ENCODE measurements at places on chromosomes 11 and 22. TPM values are rescaled to one million over a fixed set of nuclear protein-coding genes. Genes with fewer than 3 reads are reported as not detected.
A peak's percentile ranks its signal among the peaks of the same experiment; 100 is the strongest.

The FZD4 gene
- 214 TPM for total RNA-seq

The SAA1 gene
- total RNA-seq, result 0.98 TPM

The FERMT3 gene
- 6.5 TPM for total RNA-seq

The VSIG10L2 gene
- total RNA-seq, result not detected

The MYEOV gene
- total RNA-seq, result not detected

The CD6 gene
- total RNA-seq, result not detected

The SLC22A12 gene
- total RNA-seq, result not detected

The OR52E8 gene
- not detected for total RNA-seq

- DNase-seq, result no peak
These were observed 29.9 kb downstream of the SERPINH1 start for GRCh38 chr11:75591966-75592365.

DNA sequence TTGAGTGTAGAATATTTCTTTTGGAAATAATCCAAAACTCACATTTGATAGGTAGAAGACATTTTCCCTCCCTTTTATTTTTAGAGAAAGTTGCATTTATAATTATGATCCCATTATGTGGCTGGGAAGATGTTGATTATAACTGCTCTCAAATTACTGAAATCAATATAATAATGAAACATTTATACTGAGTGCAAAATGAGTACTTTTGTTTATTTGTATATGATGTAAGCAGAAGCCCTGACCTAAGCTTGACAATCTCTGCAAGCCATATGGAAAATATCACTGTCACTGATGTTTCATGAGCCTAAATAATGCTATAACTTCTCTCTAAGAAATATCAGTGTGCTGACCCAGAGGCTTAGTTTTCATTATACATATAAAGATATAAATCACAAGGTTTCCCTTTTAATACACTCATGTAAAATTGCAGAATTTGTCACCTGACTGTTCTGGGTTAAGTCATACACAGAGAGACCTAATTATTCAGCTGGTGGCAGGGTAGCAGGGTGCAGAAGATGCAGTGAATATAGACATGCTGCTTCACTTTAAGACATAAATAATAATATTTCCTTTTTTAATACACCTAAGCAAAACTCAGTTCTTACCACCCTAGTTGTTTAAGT is 99.2 kb downstream of the BBOX1 start:
- no peak for DNase-seq

DNA sequence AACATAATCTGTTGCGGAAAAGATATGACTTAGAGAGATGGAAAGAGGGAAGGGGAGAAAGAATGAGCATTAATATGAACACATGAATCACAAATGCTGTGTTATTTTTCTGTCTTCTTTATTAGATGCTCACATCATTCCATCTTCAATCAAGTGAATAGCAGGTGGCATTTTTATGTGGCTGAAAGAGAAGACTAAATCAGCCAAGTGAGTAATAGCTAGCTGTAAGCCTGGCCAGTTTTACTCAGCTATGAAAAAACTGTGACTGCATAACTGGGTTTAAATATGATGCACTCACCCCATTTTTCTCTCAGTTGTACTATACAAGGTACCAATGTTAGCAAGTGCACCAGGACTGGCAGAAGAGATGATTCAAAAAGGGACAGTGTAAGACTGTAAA is 571.1 kb downstream of the JRKL start:
- no peak for DNase-seq

- no peak for DNase-seq
These were observed 26.2 kb downstream of the PRR14L start for GRCh38 chr22:31723723-31724122.

- peak; percentile 24 for DNase-seq
These were observed 87.3 kb downstream of the PACS1 start for GRCh38 chr11:66157182-66157864.

- DNase-seq, result no peak
These were observed 30.9 kb downstream of the POLR3H start for GRCh38 chr22:41513391-41513790.

GRCh38 chr11:84260862-84261261 is 974.7 kb upstream of the CCDC90B start:
- DNase-seq, result no peak

DNA sequence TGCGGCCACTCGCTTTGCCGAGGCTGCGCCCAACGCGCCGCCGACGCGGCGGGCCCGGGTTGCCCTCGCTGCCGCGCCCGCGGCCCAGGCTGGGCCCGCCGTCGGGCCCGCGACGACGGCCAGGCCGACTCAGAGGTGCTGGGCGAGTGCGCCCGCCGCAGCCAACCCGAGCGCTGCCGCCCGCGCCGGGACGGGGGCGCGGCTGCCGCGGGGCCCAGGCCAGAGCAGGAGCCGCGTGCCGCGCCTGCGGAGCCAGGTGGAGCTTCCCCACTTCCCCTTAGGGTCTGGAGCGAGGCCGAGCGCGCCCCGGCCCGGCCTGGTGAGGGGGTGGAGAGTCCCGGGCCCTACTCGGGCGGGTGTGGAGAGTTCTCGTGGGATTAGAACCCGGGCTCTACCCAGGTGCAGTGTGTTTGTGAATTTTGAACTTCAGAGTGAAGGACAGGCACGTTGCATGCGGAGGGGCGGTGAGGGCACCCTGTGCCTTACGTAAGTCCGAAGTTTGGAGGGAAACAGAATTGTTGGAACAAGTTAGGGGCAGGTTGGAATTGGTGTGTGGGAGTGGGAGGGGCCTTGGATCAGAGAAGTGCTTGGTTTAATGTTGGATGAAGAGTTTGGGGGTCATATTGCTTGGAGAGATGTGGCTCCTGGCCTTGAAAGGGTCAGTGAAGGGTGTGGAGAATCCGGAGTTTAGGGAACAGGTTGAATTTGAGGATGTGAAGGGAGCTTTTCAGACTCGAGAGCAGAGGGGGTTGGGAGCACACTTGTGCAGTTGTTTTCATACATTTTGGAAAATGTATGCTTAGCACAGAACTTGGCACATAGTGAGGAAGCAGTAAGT is 697 bp downstream of the RNF169 start:
- peak; percentile 68 for DNase-seq

- DNase-seq, result no peak
These were observed 38.8 kb downstream of the PDE2A start for GRCh38 chr11:72635309-72635915.

DNA sequence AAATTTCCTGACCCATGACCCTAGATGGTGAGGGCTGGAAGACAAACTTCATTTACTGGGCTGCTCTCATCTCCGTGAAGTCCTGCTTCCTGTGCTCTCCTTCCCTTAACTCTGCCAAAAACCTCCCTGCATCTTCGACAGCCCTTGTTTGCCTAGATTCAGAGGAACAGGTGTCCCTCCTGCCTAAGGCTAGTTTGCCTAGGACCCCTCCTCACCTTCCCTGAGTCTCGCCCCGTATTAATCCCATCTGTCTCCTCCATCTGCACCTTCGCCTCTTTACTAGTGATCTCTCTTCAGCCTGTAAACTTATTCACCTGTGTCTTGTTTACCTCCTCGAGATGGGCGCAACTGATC is 33.1 kb downstream of the EIF3F start:
- DNase-seq, result peak; percentile 9

- no peak for DNase-seq
These were observed 725.2 kb downstream of the DLG2 start for GRCh38 chr11:84901991-84902390.

GRCh38 chr22:36702842-36703215 is 723 bp downstream of the CACNG2 start:
- DNase-seq, result no peak

DNA sequence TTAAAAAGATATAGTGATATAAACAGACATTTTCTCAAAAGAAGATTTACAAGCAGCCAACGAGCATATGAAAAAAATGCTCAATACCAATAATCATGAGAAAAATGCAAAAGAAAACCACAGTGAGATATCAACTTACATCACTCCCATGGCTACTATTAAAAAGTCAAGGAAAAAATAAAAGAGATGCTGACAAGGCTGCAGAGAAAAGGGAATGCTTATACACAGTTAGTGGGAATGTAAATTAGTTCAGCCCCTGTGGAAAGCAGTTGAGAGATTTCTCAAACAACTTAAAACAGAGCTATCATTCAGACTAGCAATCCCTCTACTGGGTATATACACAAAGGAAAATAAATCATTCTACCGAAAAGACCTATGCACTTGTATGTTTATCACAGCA is 97.1 kb upstream of the CARD18 start:
- DNase-seq, result no peak

- DNase-seq, result no peak
These were observed 16.1 kb upstream of the OR51M1 start for GRCh38 chr11:5367448-5368074.

DNA sequence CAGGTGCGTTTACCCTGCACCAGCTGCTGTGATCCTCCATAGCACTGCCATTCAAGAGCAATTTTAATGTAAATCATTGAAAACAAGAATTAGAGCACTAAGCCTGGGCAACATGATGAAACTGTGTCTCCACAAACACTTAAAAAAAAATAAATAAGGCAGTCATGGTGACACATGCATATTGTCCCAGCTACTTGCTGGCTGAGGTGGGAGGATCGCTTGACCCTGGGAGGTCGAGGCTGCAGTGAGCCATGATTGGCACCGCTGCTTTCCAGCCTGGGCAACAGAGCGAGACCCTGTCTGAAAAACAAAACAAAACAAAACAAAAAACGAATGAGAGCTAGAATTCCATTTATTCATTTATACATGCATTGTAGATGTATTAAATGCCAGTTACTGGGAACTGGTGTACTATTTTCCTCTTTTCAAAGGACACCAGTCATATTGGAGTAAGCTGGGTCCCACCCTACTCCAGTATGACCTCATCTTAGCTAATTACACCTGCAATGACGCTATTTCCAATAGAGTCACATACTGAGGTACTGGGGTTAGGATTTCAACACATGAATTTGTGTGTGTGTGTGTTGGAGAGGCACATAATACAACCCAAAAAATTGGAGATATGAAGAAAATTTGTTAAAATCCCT is 101.9 kb downstream of the MICAL2 start:
- DNase-seq, result no peak

Measured in dermis blood vessel endothelial cell (primary cell).